ENCODE measurements at places on chromosomes 16 and 17. TPM values are rescaled to one million over a fixed set of nuclear protein-coding genes. Genes with fewer than 3 reads are reported as not detected.

Gene HS3ST6
- 1.5 TPM for total RNA-seq

Gene OR1F1
- 0.17 TPM for total RNA-seq

Gene CHST6
- total RNA-seq, result 0.16 TPM

Gene TP53TG3
- 0.66 TPM for total RNA-seq
